ENCODE measurements at places on chromosomes 2 and 18. TPM values are rescaled to one million over a fixed set of nuclear protein-coding genes. Genes with fewer than 3 reads are reported as not detected.
A peak's percentile ranks its signal among the peaks of the same experiment; 100 is the strongest.

DNA sequence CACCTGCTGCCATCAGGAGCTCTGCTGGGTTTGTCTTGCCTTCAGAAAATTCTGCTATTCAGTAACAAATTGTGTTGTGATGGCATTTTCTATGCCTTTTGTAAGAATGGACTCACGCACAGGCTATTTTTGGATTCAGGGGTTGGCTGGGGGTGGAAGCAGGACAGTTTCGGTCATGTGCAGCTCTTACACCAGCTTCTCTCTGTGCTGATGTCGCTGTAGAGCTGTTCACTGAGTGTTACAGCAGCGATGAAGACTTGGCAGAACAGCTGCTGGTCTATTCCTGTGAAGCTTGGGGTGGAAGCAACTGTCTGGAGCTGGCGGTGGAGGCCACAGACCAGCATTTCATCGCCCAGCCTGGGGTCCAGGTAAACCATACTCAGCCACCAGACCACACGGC, 49.2 kb downstream of the TRPM8 start:
- no peak for DNase-seq

GRCh38 chr2:113818382-113818951, 62.0 kb upstream of the SLC35F5 start:
- peak; percentile 67 for DNase-seq

- no peak for DNase-seq
Observed at GRCh38 chr2:37641582-37642171, 29.8 kb downstream of the CDC42EP3 start.

DNA sequence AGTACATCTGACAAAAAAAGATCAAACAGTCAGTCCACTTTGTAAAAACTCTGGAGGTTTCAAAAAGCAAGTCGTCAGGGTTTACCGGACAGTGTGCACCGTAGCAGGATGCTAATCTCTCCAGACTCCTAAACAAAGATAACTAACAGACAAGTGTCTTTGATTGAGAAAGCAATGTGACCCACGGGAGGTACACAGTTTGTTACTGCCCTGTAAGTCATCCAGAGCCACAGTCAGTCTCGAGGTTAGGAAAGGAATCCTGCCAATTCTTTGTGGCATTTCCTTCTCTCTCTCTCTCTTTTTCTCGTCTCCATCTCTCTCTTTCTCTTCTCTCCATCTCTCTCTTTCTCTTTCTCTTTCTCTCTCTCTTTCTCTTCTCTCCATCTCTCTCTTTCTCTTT, 42.8 kb downstream of the LRRTM4 start:
- no peak for DNase-seq

- no peak for DNase-seq
Observed at GRCh38 chr2:106547164-106547903, 60.2 kb downstream of the CD8B2 start.

DNA sequence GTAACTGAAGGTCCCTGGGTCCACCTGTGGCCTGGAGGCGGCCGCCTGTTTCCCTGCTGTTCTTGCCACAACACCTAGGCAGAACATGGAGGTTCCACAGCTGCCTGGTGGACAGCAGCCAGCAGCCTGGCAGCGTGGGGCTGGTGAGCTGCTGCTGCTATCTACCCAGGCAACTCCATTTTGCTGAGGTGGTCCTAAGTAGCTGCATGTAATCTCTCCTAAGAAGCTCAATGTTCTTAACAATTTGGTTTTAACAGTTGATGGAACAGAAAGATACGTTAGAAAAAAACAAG, 66.7 kb downstream of the NDUFA10 start:
- DNase-seq: no peak

The REG3A gene
- polyA plus RNA-seq: 167 TPM

The ASPRV1 gene
- polyA plus RNA-seq: 0.80 TPM

The POU3F3 gene
- polyA plus RNA-seq: not detected

GRCh38 chr2:33342171-33342570, 134.3 kb upstream of the RASGRP3 start:
- no peak for DNase-seq

GRCh38 chr2:233065954-233066470, 5.9 kb downstream of the INPP5D start:
- DNase-seq: no peak

GRCh38 chr18:75204732-75205513, 4.0 kb downstream of the PTGR3 start:
- no peak for DNase-seq

The DNAH7 gene
- 1.6 TPM for polyA plus RNA-seq

DNA sequence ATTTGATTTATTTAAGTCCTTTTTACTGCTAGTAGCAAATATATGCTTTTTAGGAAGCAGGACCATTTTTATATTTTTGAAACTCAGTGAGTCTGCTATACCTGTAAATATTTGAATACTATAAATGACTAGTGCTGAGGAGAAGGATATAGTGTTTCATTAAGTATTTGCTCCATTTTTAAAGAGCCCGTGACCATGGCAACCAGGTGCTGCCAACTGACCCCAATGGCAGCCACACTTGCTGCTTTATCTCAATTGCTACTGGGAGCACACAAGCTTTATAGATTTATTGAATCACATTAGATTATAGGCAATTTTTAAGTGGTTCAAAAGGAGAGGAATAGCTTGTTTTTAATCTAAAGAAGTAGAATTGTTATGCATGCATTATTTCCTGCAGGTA, 142.0 kb downstream of the SCG2 start:
- DNase-seq: no peak

The IL1RL2 gene
- polyA plus RNA-seq: 0.30 TPM

Data from pancreas (tissue), 10 donors.